Amniotic epithelial cell (primary cell): ENCODE measurements at places on chromosomes 3 and 15.
A peak's percentile ranks its signal among the peaks of the same experiment; 100 is the strongest.

DNA sequence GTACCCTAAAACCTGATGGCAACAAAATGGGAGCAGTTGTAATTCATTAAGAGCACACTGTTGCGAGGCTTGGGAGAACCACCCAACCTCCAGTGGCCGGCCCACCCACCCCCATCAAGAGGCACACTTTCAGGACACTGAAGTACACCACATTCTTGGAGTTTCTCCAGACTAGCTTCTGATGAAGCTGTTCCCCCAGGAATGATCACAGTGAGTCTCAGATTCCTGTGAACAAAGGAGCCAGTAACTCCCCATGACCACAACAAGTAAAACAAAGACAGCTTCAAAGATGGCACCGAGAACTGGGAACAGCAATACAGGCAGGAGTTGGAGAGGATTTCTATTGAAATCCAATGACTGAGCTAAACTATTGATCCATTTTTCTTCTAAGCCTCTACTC is 126.0 kb downstream of the ST8SIA2 start:
- DNase-seq = no peak

GRCh38 chr3:152113413-152113812 is 155.3 kb upstream of the MBNL1 start:
- no peak for DNase-seq

DNA sequence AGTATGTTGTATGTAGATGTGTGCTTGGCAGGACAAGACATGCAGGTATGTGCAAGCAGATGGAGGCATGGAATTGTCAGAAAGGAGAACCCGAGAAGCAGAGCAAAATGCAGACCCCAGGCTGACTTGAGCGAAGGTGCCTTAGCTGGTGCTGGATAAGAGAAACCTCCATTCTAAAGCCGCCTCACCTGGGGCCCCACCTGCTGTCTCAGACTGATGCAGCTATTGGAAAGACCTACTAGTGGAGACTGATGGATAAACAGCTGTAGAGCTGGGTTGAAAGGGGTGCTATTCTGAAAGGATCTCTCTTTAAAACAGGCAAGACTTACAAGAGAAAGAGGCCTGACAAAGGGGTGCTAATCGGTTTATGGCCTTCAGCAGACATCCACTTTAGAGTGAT is 86.2 kb downstream of the EPHB1 start:
- DNase-seq = no peak

DNA sequence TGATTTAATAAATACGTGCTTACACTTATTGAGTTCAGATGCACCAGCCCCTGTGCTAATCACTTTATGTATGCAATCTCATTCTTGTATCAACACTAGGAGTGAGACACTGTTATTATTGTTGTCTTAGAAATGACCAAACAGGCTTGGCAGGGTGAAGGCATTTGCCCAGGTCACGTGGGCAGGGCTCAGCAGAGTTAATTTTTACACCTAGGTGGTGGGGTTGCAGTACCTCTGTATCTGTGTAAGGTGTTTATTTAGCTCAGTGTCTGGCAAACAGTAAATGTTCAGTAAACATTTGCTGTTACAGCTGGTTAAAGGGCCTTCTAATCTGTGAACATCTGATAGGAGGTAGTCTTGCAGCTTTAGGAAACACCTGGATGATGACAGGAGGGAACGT is 200.0 kb downstream of the CACNA2D3 start:
- no peak for DNase-seq

DNA sequence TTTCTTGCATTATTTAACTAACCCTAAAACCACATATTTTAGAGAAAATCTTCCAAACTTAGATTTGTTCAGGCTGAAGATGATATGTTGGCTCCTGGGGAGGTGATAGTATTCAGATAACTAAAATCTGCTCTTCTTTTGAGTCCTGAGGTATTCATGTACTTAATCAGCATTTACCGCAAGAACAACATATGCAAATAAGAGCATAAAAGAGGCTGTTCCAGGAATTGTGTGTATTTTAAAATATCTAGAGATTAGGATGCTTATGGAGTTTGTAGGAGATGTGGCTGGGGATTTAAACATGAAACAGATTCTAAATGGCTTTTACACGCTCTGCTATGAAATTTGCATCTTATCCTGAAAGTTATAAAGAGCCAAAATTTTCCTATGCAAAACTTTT is 298.2 kb downstream of the EPHA3 start:
- DNase-seq = no peak

DNA sequence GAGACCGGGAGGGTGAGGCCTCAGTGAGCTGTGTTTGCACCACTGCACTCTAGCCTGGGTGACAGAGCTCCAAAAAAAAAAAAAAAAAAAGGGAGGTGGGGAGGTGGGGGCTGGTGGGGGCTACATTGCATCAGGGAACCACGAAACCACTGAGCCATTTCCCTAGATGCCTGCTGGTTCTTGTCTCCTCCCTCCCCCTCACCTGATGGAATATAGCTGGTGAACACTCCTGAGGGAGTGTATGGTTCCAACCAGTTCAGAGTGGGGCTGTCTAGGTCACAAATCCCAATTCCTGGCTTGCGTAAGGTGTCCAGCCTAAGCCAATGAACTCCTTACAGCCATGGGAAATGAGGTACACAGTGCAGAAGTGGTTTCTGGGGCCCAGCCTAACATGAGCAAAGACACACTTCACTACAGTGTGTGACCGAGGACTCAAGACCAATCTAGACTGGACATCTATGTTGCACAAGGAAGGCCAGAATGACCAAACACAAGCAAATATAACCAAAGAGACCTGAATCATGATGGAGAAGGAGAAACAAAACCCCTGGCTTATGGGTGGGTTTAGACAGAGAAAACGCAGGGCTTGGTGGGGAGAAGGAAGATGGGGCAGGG is 39.1 kb upstream of the OSBPL11 start:
- DNase-seq = no peak

GRCh38 chr15:101554115-101554915 is 64.8 kb upstream of the PCSK6 start:
- no peak for DNase-seq

GRCh38 chr3:74862476-74862875 is 248.0 kb upstream of the CNTN3 start:
- DNase-seq = no peak

DNA sequence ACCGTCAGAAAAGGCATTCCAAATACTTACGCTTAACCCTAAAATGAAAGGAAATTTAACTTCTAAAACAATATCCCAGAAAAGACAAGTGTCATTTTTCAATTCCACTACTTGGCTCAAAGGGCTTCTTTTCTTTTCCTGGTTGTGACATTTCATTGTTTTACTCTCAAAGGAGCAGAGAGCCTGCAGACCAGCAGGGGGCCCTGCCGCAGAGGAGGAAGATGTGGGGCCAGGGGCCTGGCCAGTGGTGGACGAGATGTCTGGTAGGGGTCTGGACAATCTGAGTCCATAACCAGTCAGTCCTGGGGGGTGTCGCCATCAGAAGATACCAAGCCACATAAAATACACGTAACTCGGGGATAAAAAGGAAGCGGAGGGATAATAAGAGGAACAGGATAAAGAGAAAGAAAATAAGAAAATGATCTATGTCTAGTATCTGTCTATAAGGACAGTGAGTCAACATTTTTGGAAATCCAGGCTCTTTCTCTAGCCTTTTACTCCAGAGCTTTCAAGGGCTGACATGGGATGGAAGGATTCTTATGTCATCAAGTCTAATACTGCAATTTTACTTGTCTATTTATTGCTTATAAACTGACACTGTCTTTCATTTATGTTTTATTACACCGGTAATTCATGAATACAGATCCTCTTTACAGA is 54.2 kb upstream of the ARHGEF3 start:
- DNase-seq = peak; percentile 60

DNA sequence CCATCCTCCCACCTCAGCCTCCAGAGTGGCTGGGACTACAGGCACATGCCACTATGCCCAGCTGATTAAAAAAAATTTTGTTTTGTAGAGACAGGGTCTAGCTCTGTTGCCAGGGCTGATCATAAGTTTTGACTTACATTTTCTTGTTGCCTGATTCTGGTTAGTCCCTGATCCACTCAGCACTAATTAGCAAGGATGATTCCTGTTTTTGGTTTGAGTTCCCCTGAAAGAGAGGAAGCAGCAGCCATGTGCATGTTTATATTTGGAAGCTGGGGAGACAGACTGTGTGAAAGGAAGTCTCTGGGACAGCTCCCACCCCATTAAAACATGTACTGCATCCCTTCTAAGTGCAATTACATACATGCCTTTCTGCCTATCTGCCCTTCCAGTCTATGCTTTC is 3.6 kb upstream of the NCK1 start:
- DNase-seq = no peak

DNA sequence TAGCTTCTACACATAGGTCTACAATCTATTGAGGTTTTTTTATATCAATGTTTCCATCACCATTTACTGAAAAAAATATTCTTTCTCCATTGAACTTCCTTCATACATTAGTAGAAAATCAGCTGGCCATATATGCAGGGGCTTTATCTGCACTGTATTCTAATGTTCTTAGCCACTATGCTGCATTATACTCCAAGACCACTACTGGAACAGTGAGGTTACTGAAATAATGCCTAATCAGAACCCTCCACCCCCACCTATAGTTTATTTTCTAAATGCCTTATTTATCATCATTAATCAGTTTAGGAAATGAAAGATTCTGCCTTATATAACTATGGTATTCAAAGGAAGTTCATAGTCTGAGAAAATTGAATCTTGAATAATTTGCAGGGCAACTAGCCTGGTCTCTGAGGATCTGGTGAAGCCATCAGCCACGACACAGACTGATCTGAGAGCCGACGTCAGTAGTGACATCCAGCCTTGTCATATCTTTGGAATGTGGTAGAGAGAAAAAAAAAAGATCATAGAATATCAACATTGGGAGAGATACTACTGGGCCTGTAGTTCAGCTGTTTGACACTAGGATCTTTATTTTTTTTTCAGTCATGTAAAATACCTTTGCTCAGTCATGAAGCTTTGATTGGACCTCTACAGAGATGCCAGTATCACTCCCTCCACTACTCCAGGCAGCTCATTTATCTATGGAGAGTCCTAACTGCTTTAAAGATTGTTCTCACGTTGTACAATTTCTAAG is 66.6 kb downstream of the P3H2 start:
- DNase-seq = peak; percentile 49

GRCh38 chr3:69766638-69767037 is 27.4 kb downstream of the MITF start:
- DNase-seq = no peak

DNA sequence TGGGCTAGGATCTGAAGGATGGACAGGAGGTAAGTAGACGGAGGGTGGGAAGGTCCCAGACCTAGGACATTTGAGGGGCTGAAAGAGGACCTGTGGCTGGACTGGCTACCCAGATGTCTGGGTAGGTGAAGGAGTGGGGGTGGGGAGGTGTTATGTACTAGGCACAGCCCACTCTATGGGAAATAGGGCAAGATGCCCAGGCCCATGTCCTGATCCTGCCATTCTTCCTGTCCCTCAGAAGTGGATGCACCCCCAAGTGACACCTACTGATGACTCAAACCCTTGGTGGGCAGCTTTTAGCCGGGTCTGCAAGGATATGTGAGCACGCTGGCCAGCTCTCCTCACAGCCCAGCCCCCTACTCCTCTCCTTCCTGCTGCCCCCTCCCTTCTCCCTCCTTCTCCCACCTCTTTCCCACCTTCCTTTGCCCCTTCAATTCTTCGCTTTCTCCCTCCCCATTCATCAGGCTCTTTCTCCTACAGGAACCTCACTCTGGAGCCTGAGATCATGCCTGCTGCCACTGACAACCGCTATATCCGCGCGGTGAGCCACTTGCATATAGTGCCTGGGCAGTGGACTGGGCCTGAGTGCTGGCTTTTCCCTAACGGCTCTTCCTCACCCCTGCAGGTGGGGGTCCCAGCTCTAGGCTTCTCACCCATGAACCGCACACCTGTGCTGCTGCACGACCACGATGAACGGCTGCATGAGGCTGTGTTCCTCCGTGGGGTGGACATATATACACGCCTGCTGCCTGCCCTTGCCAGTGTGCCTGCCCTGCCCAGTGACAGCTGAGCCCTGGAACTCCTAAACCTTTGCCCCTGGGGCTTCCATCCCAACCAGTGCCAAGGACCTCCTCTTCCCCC is 5.2 kb downstream of the ACY1 start:
- no peak for DNase-seq

GRCh38 chr3:16467393-16467792 is 46.1 kb downstream of the RFTN1 start:
- peak; percentile 50 for DNase-seq

GRCh38 chr3:183564046-183564445 is 8.5 kb upstream of the KLHL6 start:
- DNase-seq = no peak

GRCh38 chr15:70319466-70319865 is 221.7 kb upstream of the TLE3 start:
- no peak for DNase-seq

GRCh38 chr3:105518806-105519418 is 152.2 kb downstream of the ALCAM start:
- DNase-seq = peak; percentile 72

DNA sequence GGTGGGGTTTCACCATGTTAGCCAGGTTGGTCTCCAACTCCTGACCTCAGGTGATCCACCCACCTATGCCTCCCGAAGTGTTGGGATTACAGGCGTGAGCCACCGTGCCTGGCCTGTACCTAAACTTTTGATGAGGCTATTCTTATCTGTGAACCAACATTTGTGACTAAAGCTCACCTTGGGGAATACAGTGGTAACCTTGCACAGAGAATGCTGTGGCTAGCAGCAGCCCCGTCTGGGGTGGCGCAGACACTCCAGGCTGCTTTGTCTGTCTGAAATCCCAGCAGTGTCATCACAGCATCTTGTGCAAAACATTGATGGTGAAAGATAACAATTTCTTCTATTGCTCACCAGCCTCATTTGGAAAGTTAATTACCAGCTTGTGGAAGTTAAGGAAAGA is 58.9 kb downstream of the CMTM8 start:
- DNase-seq = peak; percentile 41

DNA sequence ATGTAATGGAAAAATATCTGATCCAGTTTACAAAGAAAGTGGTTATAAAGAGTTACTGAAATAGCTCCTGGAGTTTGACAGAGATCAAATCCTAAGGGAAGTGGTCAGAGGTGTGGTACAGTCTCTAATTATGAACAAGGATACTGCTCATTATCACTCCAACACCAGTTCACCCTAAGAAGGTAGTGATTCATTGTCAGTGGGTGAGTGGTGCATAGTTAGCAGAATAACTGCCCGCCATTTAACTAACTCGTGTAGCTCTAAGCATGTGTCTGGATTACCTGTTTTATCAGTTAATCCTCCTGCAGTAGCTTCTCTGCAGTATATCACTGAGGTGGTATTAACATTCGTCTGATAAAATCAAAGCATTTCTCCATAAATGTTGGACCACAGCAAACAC is 700.1 kb downstream of the NLGN1 start:
- DNase-seq = no peak

GRCh38 chr15:85756411-85757072 is 38.2 kb downstream of the KLHL25 start:
- peak; percentile 71 for DNase-seq

GRCh38 chr3:15007681-15008141 is 57.4 kb downstream of the MRPS25 start:
- DNase-seq = peak; percentile 99
